CD4-positive, alpha-beta T cell treated with Interleukin-15 for 1 hour (primary cell): ENCODE measurements at places on chromosomes 2 and 18.

GRCh38 chr2:3348767-3349166, 28.9 kb downstream of the EIPR1 start:
- no peak for DNase-seq

DNA sequence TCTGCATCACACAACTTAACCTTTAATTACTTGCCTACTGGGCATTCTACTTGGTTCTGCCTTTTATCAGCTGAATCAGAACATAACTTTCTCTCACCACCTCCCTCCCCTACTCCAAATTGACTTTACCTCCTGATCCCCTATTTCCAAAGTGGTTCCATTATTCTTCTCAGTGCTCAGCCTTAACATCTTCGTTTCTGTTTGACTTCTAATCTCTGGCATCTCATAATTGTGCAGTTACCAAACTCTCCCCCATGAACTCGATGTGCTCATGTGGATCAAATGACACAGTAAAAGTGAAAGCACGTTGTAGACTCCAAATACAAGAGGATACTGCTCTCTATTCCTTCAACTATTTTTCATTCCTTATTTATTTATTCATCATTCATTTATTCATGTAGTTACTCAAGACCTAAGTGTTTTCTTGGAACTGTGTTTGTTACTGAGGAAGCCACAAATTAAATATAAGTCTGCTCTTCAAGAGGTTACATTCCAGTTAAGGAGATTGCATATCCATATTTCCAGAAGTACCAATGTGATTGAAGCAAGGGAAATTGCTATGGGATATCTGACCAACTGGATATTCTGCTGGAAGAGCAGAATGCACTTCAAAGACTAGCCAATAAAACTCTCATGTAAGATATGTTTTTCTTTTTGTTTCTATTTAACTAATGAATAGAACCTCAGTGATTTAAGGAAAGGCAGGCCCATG, 158.8 kb downstream of the TMEFF2 start:
- DNase-seq = no peak

GRCh38 chr18:36294031-36294430, 3.5 kb upstream of the FHOD3 start:
- no peak for DNase-seq

DNA sequence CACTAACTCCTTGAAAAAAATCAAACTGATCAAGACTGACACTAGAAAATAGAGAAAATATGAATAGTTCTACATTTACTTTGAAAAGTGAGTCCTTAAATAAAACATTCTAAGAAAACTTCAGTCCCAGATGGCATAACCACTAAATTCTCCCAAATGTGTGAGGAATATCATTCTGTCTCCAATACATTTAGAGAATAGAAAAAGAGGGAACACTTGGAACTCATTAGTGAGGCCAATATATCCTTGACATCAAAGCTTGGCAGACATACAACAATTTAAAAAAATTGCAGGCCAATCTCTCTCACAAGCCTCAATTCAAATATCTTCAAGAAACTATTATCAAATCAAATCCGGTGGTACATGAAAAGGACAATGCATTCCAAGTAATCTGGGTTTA, 79.3 kb upstream of the TMEM247 start:
- no peak for DNase-seq

DNA sequence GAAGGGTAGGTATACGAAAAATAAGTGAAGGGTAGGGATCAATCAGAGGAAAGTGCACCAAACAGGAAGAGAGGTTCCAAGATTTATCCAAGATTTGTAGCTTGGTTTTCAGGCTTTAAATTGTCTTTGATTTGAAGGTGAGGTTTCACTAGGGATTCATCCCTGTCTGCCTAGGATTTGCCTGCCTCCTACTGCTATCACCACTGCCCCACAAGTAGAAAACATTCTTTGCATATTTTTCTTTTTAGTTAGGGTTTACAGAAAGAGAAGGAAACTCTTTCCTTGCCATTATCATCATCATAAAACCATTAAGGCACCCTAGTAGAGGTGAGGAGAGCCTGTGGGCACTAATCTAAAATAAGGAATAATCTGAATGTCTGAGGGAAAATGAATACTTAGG, 45.8 kb upstream of the TANC1 start:
- no peak for DNase-seq
